RPMI7951 (cell line): ENCODE measurements at places on chromosomes 12 and 14. TPM values are rescaled to one million over a fixed set of nuclear protein-coding genes. Genes with fewer than 3 reads are reported as not detected.

The CMKLR1 gene
- 34.5 and 43.6 TPM in 2 replicates for total RNA-seq

The KCNH5 gene
- total RNA-seq, result under 0.01 TPM in 1 of 2 replicates, not detected in the other

The VTI1B gene
- 49.3 and 52.6 TPM in 2 replicates for total RNA-seq

The TSHR gene
- total RNA-seq, result not detected in 2 replicates

The TOMM20L gene
- total RNA-seq, result not detected in 2 replicates

The MMP19 gene
- 4.2 and 4.4 TPM in 2 replicates for total RNA-seq

The GALNT8 gene
- not detected in 2 replicates for total RNA-seq

The PRIMA1 gene
- total RNA-seq, result 0.20 and 0.24 TPM in 2 replicates

The ALX1 gene
- total RNA-seq, result 13.4 and 18.6 TPM in 2 replicates

The ALG10B gene
- 3.6 and 4.0 TPM in 2 replicates for total RNA-seq

The FAM222A gene
- 0.24 and 0.39 TPM in 2 replicates for total RNA-seq

The DPPA3 gene
- total RNA-seq, result not detected in 2 replicates

The RNASE7 gene
- not detected in 2 replicates for total RNA-seq

The FGF6 gene
- not detected in 2 replicates for total RNA-seq

The HHIPL1 gene
- total RNA-seq, result 0.24 and 0.49 TPM in 2 replicates

The KRT71 gene
- total RNA-seq, result not detected in 2 replicates

The DIO2 gene
- 0.12 and 1.2 TPM in 2 replicates for total RNA-seq

The LALBA gene
- not detected in 2 replicates for total RNA-seq

The LRTM2 gene
- not detected in 2 replicates for total RNA-seq
